ENCODE measurements at places on chromosomes 5 and 9. TPM values are rescaled to one million over a fixed set of nuclear protein-coding genes. Genes with fewer than 3 reads are reported as not detected.

The HTR1A gene
- not detected for total RNA-seq

The UIMC1 gene
- 24.5 TPM for total RNA-seq

DNA sequence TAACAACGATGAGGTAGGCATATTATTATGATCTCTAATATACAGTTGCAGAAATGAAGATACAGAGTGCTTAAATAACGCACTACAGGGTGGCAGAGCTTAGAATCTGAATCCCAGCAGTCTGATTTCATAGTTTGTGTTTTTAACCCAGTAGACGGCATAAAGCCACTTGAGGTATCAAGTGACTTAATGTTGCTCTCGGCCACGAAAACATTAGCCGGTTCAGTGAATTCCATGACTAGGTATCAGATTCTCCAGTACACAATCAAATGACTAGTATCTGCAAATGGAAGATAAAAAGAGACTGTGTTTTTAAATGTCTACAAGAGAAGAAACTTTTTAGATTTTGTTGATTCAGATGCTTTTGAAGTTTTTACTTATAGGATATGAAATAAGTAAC lies 24.8 kb downstream of the SMC2 start:
- no peak for DNase-seq

GRCh38 chr5:153899746-153900145 lies 139.0 kb downstream of the FAM114A2 start:
- no peak for DNase-seq

- DNase-seq = peak; percentile 60
Measured at GRCh38 chr5:68252673-68253623, 37.4 kb downstream of the PIK3R1 start.

DNA sequence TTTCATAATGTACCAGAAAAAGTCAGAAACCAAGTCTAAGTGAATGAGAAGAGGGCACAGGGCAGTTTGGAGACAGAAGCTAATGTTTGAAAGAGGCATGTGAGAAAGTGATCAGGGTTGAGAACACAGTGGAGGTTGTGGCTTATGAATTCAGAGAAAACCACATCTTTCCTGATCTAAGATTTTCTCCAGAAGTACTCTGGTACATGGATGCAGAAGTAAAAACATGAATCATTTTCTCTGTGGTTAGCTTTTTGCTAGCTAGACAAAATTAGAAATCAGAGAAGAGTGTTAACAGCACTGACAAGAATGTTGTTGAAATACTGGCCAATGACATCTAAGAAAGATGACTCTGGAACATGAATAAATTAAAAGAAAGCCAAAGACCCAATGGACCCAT lies 541.1 kb downstream of the DNAH5 start:
- DNase-seq = no peak
